HFFc6 (cell line): ENCODE measurements at places on chromosomes 12 and 14. TPM values are rescaled to one million over a fixed set of nuclear protein-coding genes. Genes with fewer than 3 reads are reported as not detected.

- DNase-seq = no peak
These were observed 82.6 kb downstream of the ERC1 start for GRCh38 chr12:1073652-1074051.

The LALBA gene
- total RNA-seq = not detected in 2 replicates

- no peak for DNase-seq
These were observed 25.2 kb upstream of the NCOR2 start for GRCh38 chr12:124592481-124593160.

GRCh38 chr14:80049055-80049454, 162.2 kb downstream of the DIO2 start:
- DNase-seq = no peak

DNA sequence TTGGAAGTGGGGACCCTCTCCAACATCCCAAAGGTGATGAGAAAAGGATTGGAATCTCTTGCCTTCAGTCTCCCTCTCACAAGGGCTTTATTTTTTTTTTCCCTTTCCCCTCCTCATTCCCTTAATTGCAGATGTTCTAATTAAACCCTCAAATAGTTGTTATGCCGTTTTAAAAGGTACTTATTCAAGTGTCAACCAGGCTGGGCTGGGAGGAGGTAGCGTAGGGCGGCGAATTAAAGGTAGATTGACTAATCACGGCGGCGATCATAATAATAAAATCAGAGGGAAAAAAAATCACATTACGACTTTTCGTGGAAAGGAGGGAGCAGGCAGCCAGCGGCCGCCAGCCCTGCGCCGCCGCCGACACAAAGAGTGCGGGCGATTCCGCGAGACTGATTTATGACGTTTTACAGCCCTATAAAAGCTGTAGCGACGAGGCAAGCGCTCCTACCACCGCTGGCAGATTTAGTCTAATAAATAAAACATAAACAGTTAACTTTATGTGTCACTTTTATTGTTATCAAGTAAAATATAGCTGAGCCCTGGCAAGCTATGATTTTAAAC, 1.7 kb upstream of the HOXC4 start:
- DNase-seq = no peak

The ERBB3 gene
- 1.3 to 2.0 TPM (median 1.4 TPM) in 3 replicates for total RNA-seq

The NKX2-8 gene
- total RNA-seq = not detected in 3 replicates

The ACOT6 gene
- total RNA-seq = not detected in 3 replicates

DNA sequence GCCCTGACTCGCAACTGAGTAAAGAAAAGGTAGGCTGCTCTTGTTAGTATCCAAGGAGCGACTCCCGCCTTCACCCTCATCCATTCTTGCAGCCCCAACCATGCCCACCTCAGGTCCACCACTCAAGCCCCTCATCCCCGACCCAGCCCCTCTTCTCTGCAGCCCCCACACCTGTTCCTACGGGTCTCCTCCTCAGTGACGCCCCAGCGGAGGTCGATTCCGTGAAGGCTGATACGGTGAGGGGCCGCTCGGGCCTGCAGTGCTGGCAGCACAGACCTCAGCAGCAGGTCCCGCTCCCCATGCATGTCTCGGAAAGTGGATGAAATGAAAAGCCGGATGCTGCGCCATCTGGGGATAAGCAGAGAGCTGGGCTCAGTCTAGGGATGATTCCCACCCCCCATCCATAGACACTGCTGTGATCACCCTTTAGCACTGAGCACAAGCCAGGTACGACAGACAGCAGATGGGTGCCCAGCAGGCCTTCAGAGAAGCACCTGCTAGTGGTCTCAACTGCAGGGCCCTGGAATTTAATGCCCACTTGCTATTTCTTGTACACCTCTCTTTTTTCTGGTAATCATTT, 26.9 kb downstream of the TEP1 start:
- no peak for DNase-seq

GRCh38 chr12:57208631-57209282, 7.8 kb upstream of the NXPH4 start:
- no peak for DNase-seq

DNA sequence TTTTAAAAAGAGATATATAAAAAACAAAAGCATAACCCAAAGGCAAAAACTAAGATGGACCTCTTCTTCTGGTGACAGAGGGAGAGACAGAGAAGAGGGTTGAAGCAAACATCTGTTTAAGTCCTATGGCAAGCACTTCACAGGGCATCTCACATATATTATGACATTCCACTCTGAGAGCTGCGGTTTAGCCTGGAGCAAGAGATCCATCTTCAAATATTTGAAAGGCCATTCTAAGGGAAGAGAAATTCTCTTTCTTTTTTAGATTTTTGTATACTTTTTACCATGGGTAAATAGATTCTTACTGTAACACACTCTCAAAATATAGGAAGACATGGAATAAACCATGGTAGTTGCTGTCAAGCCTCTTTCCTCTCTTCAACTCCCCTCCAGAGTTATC, 204.1 kb downstream of the GXYLT1 start:
- DNase-seq = no peak

DNA sequence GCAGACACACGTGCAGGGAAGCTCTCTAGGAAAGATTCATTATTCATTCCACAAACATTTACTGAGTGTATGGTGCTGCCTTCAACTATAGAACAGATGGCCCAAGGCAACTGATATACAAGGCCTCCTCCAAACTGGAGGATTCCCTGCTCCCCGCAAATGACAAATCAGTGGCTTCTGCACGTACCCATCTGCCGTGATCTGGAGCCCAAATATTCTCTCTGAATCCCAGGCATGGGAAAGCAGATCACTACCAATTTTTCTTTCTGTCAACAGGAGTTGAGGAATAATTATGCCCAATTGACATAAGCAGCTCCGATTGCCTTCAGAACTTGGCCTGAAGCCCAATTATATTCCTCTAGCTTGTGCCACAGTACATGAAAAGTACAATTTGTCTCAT, 174.2 kb upstream of the CCDC196 start:
- DNase-seq = no peak

DNA sequence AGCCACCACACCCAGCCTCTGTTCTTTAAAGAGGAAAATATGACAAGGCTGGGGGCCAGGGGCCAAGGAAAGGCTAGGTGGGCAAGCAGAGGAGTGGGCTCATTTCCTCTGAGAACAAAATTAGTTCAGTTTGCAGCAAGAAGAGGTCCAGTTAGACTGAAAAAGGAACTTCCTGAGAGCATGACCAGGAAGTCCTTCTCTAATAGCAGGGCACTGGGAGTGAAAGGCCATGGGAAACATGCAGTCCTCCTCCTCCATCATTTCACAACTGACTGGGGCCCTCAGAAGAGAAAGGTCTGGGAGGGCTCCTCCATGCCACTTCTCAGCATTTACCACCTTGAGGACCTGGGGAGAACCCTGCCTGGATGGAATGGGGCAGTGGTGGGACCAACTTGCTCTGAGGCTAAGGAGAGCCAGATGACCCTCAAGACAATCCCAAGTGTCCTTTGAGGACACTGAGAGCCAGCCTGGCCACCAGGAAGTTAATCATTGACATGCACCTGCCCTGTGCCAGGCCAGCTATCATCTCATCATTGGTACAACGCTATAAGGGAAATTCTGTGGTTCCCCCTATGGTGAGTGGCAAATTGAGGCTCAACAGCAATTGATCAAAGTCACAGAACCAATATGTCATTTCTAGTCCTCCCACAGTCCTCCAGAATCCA, 2.0 kb downstream of the AQP2 start:
- DNase-seq = no peak

The RIPK3 gene
- total RNA-seq = not detected in 2 replicates

DNA sequence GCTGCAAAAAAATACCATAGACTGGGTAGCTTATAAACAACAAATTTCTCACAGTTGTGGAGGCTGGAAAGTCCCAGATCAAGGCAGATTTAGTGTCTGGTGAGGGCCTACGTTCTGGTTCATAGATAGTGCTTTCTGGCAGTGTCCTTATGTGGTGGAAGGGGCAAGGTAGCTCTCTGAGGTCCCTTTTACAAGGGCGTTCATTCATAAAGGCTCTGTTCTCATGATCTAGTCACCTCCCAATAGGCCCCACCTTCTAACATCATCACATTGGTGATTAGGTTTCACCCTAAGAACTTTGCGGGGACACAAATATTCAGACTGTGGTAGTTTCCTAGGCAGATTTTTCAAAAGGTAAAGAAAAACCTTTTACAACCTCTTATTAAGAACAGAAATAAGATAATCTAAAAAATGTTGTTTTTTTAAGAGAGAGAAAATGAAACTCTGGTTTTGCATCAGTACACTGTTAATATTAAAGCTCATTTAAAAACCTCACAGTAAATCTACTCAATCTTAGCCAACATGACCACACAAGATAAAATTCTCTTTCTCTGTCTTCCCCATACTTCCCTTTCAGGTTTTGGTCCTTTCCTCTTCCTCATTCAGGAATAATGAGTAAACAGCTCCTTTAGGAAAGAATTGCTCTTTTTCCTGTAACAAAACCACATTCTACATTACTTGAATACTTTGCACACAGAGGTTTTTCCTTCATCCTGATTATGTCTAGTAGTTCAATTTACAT, 117.5 kb downstream of the UNC79 start:
- no peak for DNase-seq

GRCh38 chr12:8985213-8985754, 4.1 kb upstream of the KLRG1 start:
- DNase-seq = no peak

The AMDHD1 gene
- 0.52 to 0.64 TPM in 2 of 3 replicates, not detected in the other for total RNA-seq

The ESRRB gene
- not detected in 3 replicates for total RNA-seq

- no peak for DNase-seq
These were observed 118.6 kb upstream of the SSTR1 start for GRCh38 chr14:38089123-38089522.

GRCh38 chr14:91350813-91351511, 66.7 kb downstream of the CCDC88C start:
- DNase-seq = no peak

DNA sequence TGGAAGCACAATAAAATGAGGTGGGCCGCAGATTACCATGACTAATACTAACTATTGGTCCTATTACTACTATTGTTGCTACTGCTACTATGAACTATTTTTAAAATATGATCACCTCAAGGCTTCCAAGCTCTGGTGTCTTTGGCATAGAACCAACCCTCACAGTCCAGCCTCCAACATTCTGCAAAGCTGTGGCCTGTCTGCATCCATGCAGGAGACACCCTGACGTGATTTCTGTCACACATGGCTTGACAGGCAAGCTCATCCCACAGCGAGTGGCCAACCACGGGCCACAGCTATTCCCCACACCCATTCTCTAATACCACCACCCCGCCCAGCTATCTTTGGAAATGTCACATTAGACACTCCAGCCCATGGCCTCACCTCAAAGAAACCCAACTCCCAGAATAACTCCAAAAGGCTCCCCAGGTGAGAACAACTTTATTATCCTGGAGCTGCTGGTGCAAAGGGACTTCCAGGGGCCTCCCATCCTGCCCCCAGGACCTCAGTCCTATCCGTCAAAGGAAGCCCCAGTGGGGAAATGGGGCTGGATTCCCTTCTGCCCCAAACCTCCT, 14.4 kb downstream of the ISCU start:
- no peak for DNase-seq

GRCh38 chr12:50927766-50928224, 24.5 kb upstream of the HIGD1C start:
- DNase-seq = no peak

GRCh38 chr12:90858252-90858651, 96.7 kb downstream of the CCER1 start:
- no peak for DNase-seq

- DNase-seq = no peak
These were observed 486.0 kb upstream of the TBX3 start for GRCh38 chr12:115169981-115170380.

DNA sequence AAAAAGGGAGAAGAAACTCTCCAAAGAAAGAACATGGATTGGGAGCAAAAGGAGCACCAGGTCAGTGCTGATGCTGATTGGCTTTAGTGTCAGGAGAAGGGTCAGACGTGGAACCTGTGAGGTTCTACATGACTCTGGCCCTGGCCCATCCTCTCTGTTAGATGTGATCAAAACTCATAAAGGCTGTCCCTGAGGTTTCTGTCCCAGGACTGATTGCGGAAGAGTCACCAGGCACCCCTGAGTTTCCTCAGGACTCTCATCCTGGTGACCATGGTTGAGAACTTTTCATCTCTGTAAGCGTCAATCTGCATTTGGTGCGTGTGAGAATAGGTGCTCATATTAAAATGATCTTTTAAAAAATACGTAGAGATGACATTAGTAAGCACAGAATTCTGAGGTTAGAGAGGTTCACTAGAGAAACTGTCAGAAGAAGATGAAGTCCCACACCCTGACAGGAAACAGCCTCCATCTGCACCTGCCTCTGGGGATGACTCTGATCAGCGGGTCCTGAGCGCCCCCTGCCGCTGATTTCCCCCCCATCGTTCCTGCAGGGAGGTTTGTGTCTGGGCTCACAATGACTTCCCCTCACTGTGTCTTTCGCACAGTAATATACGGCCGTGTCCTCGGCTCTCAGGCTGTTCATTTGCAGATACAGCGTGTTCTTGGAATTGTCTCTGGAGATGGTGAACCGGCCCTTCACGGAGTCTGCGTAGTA, 741.8 kb downstream of the TMEM121 start:
- DNase-seq = no peak

GRCh38 chr12:40144023-40144422, 38.1 kb upstream of the SLC2A13 start:
- no peak for DNase-seq

DNA sequence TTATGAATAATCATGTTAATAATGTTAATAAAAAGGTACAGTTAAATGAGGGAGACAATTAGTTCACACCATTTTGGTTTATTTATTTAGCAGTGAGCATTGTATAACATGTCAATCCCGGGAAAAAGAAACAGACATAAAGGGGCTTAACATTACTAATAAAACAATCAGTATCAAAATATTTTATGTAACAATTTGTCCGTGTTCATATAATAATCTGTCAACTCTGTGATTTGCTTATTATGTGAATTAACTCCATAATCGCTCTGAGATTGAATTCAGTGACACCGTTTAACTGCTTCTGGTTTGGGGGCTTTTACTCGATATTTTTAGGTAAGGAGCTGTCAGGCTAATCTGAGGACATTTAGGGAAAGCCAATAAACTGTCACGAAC, 95.8 kb upstream of the HMGA2 start:
- no peak for DNase-seq

GRCh38 chr12:121441555-121441954, 41.6 kb downstream of the RNF34 start:
- no peak for DNase-seq

- no peak for DNase-seq
These were observed 147.4 kb downstream of the EFCAB11 start for GRCh38 chr14:89807151-89807550.

GRCh38 chr12:85283560-85283959, 3.5 kb downstream of the ALX1 start:
- no peak for DNase-seq

DNA sequence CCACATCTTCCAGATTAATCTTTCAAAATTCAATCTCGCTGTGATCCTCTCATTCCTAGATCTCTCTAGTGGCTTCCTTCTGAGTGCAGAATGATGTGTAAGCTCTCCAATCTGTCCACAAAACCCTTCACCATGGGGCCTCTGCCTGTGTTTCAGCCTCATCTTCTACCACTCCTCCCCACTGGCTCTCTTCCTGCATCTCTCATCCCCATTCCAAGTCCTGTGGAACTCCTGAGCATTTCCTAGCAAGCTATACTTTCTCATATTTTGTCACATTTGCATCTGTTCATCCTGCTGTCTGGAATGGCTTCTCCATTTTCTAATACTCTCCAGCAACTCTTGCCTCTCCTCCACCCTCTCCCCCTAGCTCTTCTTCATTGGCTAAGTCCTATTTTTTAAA, 242.0 kb upstream of the DAAM1 start:
- no peak for DNase-seq

The TEX22 gene
- 0.38 to 1.1 TPM (median 0.66 TPM) in 3 replicates for total RNA-seq

- DNase-seq = no peak
These were observed 43.9 kb downstream of the CCDC88C start for GRCh38 chr14:91373591-91374254.
